ENCODE measurements at places on chromosomes 5 and 9. TPM values are rescaled to one million over a fixed set of nuclear protein-coding genes. Genes with fewer than 3 reads are reported as not detected.

Gene CD274
- 1.3 TPM for total RNA-seq

Gene RGP1
- total RNA-seq = 11.8 TPM

Gene BHMT2
- 13.9 TPM for total RNA-seq

Gene SPATA6L
- total RNA-seq = 1.1 TPM

Gene F2RL1
- 9.0 TPM for total RNA-seq

Gene ELOVL7
- 7.4 TPM for total RNA-seq

Gene ENHO
- 0.38 TPM for total RNA-seq

GRCh38 chr5:96961053-96961452 lies 25.2 kb downstream of the LNPEP start:
- H3K27me3 ChIP-seq = no peaks in the 10 kb centered on the region
- DNase-seq = no peak
- H3K4me1 ChIP-seq = peaks cover 44% of the 10 kb centered on the region
- H3K27ac ChIP-seq = no peak overlapping the region

- peaks cover 26% of the 10 kb centered on the region for H3K27me3 ChIP-seq
- no peak overlapping the region for H3K4me3 ChIP-seq
- H3K27ac ChIP-seq = no peak overlapping the region
- no peaks in the 10 kb centered on the region for H3K36me3 ChIP-seq
- no peaks in the 10 kb centered on the region for H3K4me1 ChIP-seq
- no peak for DNase-seq
These were observed 28.6 kb downstream of the RASGEF1C start for GRCh38 chr5:180180421-180180820.

DNA sequence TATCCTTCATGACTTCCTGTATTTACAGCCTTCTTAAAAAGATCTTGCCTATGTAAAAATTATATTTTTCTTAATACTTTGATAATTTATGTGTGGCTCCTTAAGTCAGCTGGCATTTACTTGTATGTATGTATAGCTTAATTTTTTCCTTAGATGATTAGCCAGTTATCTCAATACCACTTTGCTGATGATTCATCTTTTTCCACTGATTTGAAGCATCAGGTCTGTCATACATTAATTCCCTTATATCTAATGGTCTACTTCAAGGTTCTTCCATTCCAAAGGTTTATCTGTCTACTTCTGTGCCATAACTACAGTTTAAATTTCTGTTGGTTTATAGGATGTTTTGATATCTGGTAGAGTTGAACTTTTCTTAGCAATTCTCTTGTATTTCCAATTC lies 44.9 kb upstream of the MTMR12 start:
- no peak for DNase-seq
- H3K36me3 ChIP-seq = peaks cover 14% of the 10 kb centered on the region
- no peak overlapping the region for H3K27ac ChIP-seq
- no peaks in the 10 kb centered on the region for H3K27me3 ChIP-seq
- H3K4me3 ChIP-seq = no peak overlapping the region
- no peaks in the 10 kb centered on the region for H3K4me1 ChIP-seq

DNA sequence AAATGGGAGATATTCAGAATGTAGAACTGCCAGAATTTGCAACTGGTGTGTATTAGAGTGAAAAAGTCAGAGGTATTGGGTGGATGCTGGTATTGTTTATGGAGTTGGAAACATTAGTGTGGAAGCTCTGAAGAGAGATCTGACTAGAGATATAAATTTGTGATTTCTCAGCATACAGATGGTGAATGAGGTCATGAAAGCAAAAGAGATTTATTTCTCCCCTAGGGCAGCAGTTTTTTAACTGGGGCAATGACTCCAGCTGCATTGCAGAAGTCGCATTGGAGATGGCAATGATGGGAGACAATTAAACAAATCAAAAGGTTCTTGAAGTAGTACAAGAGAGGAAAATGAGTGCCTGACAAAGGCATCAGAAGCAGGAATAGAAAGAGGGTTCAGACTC lies 64.9 kb downstream of the CETN3 start:
- H3K36me3 ChIP-seq = no peaks in the 10 kb centered on the region
- no peaks in the 10 kb centered on the region for H3K27me3 ChIP-seq
- no peak overlapping the region for H3K27ac ChIP-seq
- no peak for DNase-seq

DNA sequence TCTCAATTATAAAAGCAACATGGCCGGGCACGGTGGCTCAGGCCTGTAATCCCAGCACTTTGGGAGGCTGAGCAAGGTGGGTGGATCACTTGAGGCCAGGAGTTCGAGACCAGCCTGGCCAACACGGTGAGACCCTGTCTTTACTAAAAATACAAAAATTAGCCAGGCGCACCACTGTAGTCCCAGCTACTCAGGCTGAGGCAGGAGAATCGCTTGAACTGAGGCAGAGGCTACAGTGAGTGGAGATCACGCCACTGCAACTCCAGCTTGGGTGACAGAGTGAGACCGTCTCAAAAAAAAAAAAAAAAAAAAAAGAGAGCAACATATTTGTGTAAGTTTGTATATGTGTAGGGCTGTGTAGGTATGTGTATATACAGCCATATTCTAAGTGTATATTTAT lies 7.5 kb downstream of the RPS6 start:
- no peak for DNase-seq
- no peaks in the 10 kb centered on the region for H3K27me3 ChIP-seq
- peaks cover 4% of the 10 kb centered on the region for H3K36me3 ChIP-seq
- H3K4me1 ChIP-seq = no peaks in the 10 kb centered on the region

- H3K4me3 ChIP-seq = no peak overlapping the region
- no peak overlapping the region for H3K27ac ChIP-seq
- peaks cover 55% of the 10 kb centered on the region for H3K4me1 ChIP-seq
- H3K27me3 ChIP-seq = no peaks in the 10 kb centered on the region
- DNase-seq = no peak
These were observed 240.4 kb upstream of the RAI14 start for GRCh38 chr5:34415559-34416198.

GRCh38 chr5:173916233-173916632 lies 28.1 kb downstream of the CPEB4 start:
- DNase-seq = no peak
- no peak overlapping the region for H3K27ac ChIP-seq
- no peaks in the 10 kb centered on the region for H3K27me3 ChIP-seq
- H3K36me3 ChIP-seq = no peaks in the 10 kb centered on the region

GRCh38 chr5:43515678-43516048 lies 715 bp upstream of the C5orf34 start:
- no peaks in the 10 kb centered on the region for H3K27me3 ChIP-seq
- peak overlapping the region; percentile 92 for H3K27ac ChIP-seq
- H3K4me3 ChIP-seq = peak overlapping the region; percentile 30

DNA sequence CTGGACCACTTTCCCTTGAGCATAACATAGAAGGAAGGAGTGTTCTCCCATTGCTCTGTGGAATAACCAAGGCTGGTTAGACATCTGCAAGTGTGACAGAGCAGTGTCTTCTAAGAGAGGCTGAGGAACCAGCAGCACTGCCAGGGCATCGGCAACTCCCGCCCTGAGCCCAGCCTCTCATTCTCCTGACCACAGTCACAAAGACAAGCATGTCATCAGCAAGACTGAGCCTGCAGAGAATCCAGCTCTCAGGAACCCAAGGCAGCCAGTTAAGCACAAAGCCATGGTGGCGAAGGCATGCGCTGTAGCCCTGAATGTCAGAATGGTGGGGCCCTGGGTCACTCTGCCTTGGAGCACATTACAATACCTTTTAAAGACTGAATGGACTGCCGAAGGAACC lies 253.9 kb downstream of the AGTPBP1 start:
- no peak overlapping the region for H3K4me3 ChIP-seq
- no peaks in the 10 kb centered on the region for H3K36me3 ChIP-seq
- H3K4me1 ChIP-seq = peaks cover 3% of the 10 kb centered on the region
- no peak for DNase-seq
- H3K27ac ChIP-seq = no peak overlapping the region
- H3K27me3 ChIP-seq = no peaks in the 10 kb centered on the region
